Activated CD4-positive, alpha-beta T cell treated with anti-CD3 and anti-CD28 coated beads for 48 hours (primary cell): ENCODE measurements at places on chromosomes 16 and 17.

GRCh38 chr16:47504599-47504998 is 43.5 kb downstream of the PHKB start:
- no peak for DNase-seq

- peak; percentile 67 for DNase-seq
Measured at GRCh38 chr17:81831957-81832607, 1.0 kb downstream of the MCRIP1 start.

DNA sequence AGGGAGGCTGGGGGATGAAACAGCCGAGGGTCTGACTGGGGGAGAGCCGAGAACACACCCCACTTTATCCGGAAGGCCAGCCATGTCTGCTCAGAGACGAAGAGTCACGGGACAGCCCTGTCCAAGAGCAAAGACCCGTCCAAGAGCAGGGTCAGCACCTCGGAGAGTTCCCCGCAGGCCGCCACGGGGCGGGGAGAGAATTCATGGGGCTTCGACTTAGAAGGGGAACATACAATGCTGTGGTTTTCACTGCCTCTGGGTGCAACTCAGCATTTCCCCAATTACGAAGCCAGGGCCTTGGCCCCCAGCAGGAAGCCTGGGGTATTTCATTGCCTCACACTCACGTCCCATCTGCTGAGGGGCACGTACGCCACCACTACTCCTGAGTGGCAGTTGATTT is 59.3 kb downstream of the JPH3 start:
- DNase-seq, result peak; percentile 51

- no peak for DNase-seq
Measured at GRCh38 chr16:88783391-88784073, 1.5 kb downstream of the PIEZO1 start.

DNA sequence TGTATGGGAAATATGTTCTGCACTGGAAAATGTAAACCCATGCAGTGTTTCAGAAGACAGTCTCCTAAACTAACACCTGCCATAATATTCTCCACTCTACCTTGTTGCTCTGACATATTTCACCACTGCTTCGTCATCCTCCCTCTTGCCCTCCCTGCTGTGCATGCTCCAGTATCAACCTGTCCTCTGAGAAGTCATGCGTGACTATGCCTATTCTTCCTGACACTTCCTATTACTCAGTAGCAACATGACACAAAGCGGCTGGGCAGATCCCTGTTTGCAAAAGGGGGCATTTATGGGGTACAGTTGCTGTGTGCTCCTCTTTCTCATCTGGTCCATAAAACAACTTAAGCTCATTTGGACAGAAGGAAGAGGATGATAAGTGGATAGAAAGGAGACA is 805.6 kb upstream of the EEF2KMT start:
- DNase-seq, result no peak

- no peak for DNase-seq
Measured at GRCh38 chr17:81716674-81716996, 4.6 kb downstream of the SLC25A10 start.

DNA sequence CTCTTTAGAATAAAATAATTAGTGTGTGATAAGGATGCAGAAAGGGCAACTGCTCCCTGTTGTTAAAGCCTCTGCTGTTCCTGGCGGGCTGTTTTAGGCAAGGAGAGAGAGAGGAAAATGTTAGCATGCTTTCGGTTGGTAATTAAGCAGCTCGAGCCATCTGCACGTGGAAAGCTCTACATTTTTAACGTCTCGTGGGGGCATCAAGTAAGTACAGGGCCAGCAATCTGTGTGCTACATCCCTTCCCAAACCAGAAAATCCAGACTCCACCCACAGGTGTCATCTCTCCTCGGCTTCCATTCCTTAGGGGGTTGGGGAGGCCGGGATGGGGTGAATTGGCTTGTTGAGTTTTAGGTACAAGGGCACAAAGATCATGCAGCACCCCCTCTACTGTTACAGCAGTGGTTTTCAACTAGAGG is 62.4 kb upstream of the MARCHF10 start:
- DNase-seq, result no peak
